ENCODE measurements at places on chromosomes 3 and 15.

DNA sequence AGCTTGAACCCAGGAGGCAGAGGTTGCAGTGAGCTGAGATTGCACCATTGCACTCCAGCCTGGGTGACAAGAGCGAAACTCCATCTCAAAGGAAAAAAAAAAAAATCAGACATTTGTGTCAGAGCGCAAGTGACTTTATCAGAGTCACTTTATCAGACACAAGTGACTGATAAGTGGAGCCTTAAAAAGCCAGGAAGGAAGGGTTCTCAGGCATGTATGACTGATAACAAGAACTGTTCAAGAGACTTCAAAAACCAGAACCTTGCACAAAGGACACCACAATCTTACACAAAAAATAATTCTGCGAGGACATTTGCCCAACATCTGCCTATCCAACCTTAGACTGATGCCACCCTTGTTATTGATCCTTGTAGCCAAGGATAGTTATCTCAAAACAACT is 13.3 kb upstream of the CFAP44 start:
- DNase-seq, result no peak

DNA sequence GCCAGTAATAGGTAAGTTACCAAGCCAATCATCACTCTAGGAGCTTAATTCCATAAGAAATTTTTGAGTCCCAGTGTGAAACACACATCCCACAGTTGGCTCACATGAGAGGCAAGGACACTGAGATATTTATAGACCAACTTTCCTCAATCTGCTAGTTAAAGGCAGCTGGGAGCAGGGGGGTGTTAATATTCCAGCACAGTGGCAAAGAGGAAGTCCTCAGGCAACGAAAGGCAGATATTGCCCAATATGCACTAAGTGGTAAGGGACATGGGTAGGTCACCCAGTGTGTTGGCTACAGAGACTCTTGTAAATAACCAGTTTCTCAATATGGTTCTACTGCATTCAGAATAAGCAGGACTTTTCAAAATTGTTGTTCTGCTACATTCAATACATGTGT is 61.0 kb downstream of the TOP2B start:
- DNase-seq, result no peak

DNA sequence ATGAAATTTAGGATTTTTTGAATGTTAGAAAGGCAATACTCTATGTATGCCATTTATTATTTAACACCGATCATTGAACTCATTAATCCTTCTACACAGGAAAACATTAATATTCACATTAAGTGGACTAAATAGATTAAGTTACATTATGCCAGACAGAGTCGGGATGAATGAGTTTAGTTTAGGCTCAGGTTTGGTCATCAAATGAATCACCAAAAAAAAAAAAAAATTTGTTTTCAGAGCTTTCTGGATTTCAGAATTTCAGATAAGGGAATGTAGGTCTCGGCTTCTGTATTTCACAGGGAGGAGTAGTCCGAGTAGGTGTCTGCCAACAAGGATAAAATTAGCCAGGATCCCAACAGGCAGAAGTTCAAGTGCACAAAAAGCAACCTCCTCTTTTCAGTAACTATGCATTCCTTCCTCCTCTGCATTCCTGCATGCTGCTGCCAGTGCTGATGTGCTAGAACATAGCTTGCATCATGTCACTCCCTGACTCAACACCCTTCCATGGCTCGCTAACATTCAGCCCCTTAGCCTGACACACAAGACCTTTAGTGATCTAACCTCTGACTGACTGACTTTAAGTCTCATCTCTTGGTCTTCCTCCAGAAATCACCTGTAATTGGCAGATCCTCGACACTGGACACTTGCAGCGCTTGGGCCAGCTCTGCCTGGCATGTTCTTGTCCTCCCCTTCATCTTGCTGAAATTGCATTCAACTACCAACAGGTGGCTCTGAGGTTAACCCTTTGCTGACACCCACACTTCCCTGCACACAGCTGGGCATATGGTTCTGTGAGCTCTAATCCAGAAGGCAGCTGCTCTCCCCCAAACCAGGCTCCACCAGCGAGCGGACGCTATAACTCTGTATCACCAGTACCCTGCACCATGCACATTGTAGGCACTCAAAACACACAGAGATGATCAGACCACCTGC is 145.4 kb upstream of the PROK2 start:
- no peak for DNase-seq

- DNase-seq, result no peak
Measured at GRCh38 chr3:13207578-13207922, 134.3 kb upstream of the IQSEC1 start.

DNA sequence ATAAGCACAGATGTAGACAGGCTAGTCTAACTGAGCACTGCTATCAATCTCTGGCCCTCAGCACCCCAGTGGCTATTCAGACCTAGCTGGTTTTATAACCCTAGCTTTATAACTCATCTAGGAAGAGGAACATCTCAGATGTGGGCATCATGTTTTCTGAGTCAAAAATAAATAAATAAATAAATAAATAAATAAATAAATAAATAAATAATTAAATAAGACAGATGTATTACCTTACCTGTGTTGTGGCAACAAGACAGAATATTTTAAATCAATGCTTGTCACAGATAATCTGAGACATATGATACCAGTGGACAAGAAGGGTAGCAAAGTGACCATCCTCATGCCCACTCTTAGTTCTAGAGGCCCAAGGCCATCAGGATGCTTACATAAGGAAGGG is 52.2 kb downstream of the EFHB start:
- DNase-seq, result no peak

DNA sequence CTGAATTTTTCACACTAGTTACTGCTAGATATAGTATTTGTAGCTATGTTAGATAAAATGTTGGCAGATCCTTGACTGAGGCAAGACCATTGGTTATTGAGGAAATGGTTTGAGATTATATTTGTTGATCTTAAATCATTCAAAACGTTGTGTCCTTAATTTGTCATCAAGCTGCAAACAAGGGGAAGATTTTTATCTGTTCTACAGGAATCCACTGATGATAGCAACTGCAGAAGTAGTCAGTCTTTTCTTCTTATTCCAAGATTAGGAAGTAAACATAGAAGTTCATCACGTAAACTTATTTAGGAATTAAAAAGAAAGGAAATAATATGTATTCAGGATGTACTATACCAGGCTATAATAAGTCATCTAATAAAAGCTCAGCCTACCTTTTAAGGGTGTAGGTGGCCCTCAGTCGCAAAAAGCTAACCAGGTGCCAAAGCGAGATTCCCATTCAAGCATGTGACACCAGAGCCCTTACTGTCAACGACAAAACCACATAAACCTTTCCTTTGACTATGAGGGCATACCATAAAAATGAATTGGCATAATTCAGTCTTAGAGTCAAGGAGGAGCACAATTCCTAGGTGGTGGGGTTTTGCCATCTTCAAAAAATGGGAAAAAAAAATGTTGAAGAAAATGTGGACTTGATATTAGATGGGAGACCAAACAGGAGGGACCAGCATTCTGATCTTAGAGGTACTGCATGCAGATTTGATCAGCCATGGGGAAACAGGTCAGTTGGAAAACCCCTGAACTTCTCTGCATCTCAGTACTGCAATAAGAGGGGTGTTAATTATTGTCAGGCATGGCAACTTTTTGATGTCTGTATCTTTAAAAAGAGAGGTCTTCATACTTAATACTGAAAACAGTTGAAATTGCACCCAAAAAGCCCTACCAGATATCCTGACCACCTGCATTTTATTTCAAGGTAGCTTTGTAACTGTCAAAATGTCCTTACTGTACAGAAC is 212.5 kb upstream of the UBE2E1 start:
- no peak for DNase-seq

- DNase-seq, result no peak
Measured at GRCh38 chr15:63212050-63213004, 22.9 kb downstream of the RAB8B start.

DNA sequence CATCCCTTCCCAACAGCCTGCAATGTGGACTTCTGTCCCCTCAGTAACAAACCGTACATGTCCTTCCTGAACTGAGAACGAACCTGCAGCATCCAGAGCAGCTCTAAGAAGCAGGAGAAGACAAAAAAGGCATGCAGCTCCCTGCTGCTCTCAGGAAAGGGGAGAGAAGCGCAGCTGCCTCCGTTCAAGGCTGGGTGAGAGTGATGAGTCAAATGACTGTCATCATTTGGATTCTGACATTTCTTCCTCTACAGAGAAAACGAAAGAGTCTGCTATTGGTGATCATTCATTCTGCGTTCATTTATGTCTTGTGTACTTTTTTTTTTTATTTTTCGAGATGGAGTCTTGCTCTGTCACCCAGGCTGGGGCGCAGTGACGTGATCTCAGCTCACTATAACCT is 677.8 kb downstream of the FHIT start:
- DNase-seq, result no peak

- no peak for DNase-seq
Measured at GRCh38 chr15:101204739-101205535, 46.9 kb downstream of the CHSY1 start.

GRCh38 chr3:14401692-14402303 is 608 bp upstream of the SLC6A6 start:
- no peak for DNase-seq

DNA sequence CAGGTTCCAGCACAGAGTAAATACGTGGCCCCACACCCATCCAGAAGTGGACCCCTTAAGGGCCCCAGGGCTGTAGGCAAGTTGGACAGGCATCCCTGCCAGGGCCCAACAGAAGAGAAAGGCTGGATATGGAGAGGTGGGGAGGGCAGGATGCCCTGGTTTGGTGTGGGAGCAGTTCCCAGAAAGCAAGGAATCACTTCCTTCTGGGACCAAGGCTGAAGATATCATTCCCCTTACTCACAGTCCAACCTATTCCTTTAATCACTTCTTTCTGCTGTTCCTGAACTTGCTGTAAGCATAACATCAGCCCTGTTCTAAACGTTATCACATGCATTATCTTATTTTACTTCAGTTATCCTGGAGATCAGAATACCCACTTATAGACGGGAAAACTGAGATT is 6.1 kb upstream of the MESP2 start:
- no peak for DNase-seq

Data from stimulated activated CD4-positive, alpha-beta T cell treated with anti-CD3 and anti-CD28 coated beads, Interleukin-4, amount 100 ng/mL, for 4 hours (primary cell).